ENCODE measurements at places on chromosomes 3 and 15. TPM values are rescaled to one million over a fixed set of nuclear protein-coding genes. Genes with fewer than 3 reads are reported as not detected.
A peak's percentile ranks its signal among the peaks of the same experiment; 100 is the strongest.

RTP1 gene
- 0.41 TPM for total RNA-seq

DNA sequence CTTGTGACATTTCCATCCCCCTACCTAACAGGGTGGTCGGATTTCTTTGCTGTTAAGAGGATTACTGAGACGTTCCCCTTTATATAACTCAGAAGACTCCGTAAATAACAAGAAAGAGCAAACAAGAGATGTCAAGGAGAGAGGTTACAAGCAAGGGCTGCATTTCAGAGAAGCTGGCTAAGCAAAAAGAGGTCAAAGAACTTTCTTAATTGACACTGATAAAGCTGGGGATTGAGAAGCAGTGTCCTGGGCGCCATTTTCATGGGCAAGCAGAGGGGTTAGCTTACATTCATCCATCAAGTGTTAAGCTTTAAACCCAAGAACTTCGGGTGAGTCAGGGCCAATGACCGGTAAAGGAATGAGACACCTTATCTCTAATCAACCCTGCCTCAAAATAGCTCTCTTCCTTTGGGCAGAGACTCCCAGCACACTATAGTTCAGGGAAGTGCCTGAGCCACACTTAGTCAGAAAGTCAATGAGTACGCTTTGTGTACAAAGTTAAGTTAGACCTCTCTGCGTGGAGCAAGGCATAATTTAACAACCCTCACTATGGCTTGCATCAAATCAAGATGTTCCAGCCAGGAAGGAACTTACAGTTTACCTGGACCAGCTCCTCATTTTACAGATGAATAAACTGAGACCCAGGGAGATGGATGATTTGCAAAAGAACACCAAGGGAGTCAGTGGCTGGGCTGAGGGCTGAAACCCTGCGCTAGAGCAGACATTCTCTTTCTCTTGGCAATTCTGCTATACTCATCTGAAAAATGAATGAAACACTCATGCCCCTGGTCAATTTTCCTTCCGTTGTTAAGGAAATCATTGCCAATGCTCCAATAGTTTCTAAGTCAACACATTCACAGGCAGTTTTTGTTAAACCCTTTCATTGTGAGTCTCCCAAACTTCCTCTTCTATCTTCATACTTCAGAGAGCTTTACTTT is 44.6 kb downstream of the CCNL1 start:
- DNase-seq = no peak

DNA sequence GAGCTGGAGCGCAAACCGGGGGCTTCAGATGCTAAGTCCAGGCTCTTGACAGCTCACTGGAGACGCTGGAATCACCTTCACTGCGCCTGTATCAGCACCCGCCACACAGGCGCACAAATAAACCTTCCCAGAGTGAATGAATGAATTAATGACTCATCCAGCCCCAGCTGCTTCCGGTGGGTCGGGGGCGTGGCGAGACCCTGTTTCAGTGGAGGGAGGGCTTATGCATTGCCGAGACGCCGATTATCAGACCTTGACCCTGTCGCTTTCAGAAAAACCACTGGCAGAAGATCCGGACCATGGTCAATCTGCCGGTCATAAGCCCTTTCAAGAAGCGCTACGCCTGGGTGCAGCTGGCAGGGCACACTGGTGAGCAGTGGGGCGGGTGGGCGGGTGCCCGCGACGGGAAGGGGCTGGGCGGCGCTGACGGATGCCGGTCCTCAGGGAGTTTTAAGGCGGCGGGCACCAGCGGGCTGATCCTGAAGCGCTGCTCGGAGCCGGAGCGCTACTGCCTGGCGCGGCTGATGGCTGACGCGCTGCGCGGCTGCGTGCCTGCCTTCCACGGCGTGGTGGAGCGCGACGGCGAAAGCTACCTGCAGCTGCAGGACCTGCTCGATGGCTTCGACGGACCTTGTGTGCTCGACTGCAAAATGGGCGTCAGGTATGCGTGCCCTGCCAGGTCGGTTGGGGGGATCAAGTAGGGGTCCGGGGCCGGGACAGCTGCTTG is 7.7 kb downstream of the ITPKA start:
- no peak for DNase-seq

GRCh38 chr3:176697284-176697889 is 499.9 kb downstream of the TBL1XR1 start:
- DNase-seq = no peak

GRCh38 chr3:48661501-48662144 is 1.1 kb downstream of the CELSR3 start:
- peak; percentile 98 for DNase-seq

DNA sequence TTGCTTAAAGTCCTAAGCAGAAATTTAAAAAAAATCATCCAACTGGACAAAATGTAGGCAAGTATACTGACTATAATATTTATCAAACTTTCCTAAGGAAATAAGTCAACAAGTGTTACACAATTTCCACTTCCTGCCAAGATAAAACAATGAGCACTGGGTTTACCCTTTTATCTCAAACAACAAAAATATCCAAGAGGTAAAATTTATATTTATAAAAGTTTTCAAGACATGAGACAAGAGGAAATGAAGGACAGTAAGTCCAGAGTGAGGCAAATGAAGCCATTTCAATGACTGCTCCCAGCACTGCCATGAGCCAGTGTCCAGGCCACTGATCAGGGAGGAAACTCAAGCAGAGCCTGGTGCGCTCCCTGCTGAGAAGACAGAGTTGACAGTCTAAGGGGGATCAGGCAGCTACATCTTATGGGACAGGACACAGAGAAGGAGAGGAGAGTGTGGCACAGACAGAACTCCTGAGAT is 439.4 kb downstream of the RAP2B start:
- DNase-seq = no peak

DNA sequence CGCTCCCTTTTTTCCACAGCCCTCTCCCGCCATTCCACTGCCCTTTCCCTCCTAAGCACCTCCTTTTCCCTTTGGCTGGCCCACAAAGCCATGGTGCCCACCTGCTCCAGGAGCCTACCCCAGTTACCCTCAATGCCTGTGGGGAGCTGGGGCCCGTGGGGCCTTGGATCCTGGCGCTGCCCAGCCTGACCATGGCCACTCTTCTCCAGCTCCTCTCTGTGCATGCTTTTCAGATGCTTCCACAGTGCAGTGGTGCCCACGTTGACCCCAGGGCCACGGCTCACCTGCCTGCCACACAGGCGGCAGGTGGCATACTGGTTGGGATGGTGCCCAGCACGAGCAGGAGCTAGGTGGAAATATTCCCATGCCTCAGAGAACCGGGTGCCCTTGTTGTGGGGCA is 1.5 kb downstream of the ZBED2 start:
- no peak for DNase-seq

GRCh38 chr3:39127269-39127907 is 19.9 kb downstream of the TTC21A start:
- no peak for DNase-seq

GRCh38 chr3:42764115-42764514 is 8.9 kb downstream of the CCDC13 start:
- no peak for DNase-seq
